ENCODE measurements at places on chromosomes 5 and 9. TPM values are rescaled to one million over a fixed set of nuclear protein-coding genes. Genes with fewer than 3 reads are reported as not detected.

DNA sequence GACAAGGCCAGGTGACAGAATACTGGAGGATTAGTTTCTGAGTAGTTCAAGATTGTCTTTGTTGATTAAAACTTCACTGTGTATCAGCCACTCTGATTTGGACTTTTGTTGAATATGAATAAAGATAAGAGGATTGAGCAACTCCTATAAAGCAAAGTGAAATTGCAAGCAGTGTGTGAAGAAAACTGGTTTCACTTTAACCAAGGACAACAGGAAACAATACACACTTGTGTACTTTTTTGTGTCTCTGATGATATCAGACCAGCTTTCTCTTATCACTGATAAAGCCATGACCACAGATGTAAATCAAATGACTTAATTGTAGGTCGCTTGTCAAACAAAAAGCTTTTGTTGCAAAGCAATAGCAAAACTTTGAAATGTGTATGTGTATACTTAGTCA lies 268.6 kb downstream of the FER start:
- no peaks in the 10 kb centered on the region for H3K36me3 ChIP-seq
- no peak overlapping the region for H3K27ac ChIP-seq
- no peaks in the 10 kb centered on the region for H3K4me1 ChIP-seq
- H3K4me3 ChIP-seq = no peak overlapping the region

The MACIR gene
- 5.6 TPM for total RNA-seq

DNA sequence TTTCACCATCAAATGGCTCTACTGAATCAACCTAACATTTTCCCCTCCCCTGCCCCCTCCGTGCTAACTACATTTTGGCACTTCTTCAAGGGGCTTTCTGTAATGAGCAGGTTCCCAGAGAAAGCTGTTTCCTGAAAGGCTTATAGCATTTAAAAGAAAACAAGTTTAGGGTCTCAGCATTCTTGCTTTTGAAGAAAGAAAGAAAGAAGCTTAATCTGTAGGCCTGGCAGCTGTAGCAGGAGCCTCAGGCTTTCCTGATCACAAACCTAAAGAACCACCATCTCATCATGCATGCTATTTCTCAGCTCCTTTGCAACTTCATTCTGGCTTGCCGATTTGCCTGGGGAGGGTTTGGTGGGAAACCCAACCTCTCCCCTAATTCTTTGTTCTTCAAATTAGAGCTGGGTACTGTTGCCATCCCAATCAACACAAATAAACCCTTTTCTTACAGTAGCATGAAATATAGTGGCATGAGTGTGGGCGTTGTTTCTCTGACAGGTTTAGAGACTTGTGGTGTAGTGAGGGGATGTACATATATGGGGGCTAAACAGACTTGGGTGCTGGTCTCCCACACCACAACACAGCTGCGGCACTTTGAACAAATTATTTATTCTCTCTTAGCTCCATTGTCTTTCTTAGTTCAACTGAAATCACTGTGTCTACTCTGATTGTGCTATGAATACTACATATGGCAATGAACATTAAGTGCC lies 160.5 kb upstream of the TNC start:
- H3K27ac ChIP-seq = no peak overlapping the region
- DNase-seq = no peak
- peaks cover 5% of the 10 kb centered on the region for H3K27me3 ChIP-seq
- no peaks in the 10 kb centered on the region for H3K36me3 ChIP-seq

The LECT2 gene
- total RNA-seq = not detected

The PCDHGA7 gene
- 0.26 TPM for total RNA-seq

DNA sequence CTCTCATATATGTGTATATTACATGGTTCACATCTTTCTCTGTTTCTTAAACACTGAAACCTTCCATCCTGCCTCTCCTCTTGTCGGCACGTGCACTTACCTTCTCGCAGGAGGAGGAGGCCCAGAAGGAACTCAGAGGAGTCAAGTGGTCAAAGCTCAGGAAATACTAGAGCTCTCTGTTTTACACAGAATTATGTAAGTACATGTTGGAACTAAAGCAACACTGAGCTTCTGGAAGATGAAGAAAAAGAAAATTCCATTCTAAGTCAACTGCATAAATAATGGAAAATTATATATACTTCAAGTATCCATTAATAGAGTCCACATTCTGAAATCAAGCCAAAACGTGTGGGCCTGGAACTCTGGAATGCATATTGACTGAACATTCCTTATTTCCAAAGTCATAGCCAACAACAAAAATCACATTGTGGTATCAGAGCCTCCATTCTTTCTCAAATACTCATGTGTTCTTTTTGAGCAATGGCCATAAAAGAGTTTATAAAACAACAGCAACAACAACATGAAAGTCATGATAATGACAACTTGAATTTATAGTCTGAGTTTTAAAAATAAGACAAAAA lies 121.5 kb upstream of the RAI14 start:
- H3K4me1 ChIP-seq = no peaks in the 10 kb centered on the region
- H3K36me3 ChIP-seq = no peaks in the 10 kb centered on the region
- DNase-seq = no peak
- no peak overlapping the region for H3K27ac ChIP-seq
- H3K4me3 ChIP-seq = no peak overlapping the region

The CEL gene
- 2.3 TPM for total RNA-seq

The FGF1 gene
- total RNA-seq = not detected

The CRB2 gene
- total RNA-seq = not detected

The PCDHB16 gene
- total RNA-seq = not detected

GRCh38 chr5:58149345-58149744 lies 310.5 kb downstream of the PLK2 start:
- no peak overlapping the region for H3K4me3 ChIP-seq
- no peak overlapping the region for H3K27ac ChIP-seq
- H3K27me3 ChIP-seq = no peaks in the 10 kb centered on the region
- no peaks in the 10 kb centered on the region for H3K36me3 ChIP-seq
- H3K4me1 ChIP-seq = no peaks in the 10 kb centered on the region

The RUFY1 gene
- 43.0 TPM for total RNA-seq

DNA sequence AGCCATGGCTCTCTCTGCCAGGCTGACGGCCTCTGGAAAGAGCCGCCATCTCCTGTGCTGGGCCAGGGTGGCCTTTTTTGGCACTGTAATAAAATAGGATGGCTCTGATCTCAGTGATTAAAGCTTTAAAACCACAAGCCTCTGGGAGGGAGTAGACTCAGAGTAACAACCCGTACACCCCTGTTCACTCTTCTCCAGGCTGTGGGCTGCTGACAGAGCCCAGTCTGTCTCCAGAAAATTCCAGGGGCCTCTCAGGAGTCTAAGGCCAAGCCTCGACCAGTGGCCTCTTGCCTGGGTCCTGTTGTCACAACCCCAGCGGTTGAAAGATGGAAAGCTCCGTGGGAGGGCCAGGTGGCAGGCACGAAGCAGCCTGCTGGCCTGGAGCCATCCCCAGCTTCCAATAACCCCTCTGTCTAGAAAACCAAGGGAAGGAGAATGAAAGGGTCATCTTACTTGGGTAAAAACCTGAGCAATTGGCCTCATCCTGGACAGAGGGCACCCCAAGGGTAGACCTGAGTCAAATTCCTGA lies 286.7 kb upstream of the ZNF462 start:
- no peak overlapping the region for H3K27ac ChIP-seq
- H3K27me3 ChIP-seq = no peaks in the 10 kb centered on the region
- no peaks in the 10 kb centered on the region for H3K36me3 ChIP-seq
- no peak overlapping the region for H3K4me3 ChIP-seq

The RAD50 gene
- total RNA-seq = 30.7 TPM

DNA sequence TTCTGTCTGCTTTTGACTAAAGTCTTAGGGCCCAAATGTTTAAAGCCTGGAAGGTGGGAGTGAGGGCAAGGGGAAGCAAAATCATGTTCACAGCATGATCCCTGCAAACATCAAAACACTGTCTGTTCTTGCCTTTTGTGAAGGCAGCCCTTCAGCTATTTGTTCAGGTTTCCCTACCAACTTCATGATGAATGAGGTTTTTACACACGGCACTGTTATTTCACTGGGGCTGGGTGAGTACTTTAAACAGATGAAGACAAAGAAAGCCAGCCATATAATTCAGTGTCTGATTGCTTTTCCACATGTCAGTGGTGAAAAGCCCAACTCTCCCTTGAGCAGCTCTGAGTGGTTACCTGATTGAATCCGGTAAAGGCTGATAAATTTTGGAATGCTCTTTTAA lies 224.7 kb upstream of the GRAMD2B start:
- no peaks in the 10 kb centered on the region for H3K27me3 ChIP-seq
- H3K27ac ChIP-seq = no peak overlapping the region
- no peaks in the 10 kb centered on the region for H3K36me3 ChIP-seq
- no peak for DNase-seq

Measured in activated naive CD8-positive, alpha-beta T cell treated with anti-CD3 and anti-CD28 coated beads, Interleukin-2, amount 10 ng/mL, durations not matched to agents 7 days and 5 days (primary cell).